ENCODE measurements at places on chromosomes 4 and X.

- DNase-seq, result no peak
These were observed 32.0 kb upstream of the ANXA5 start for GRCh38 chr4:121728798-121729226.

DNA sequence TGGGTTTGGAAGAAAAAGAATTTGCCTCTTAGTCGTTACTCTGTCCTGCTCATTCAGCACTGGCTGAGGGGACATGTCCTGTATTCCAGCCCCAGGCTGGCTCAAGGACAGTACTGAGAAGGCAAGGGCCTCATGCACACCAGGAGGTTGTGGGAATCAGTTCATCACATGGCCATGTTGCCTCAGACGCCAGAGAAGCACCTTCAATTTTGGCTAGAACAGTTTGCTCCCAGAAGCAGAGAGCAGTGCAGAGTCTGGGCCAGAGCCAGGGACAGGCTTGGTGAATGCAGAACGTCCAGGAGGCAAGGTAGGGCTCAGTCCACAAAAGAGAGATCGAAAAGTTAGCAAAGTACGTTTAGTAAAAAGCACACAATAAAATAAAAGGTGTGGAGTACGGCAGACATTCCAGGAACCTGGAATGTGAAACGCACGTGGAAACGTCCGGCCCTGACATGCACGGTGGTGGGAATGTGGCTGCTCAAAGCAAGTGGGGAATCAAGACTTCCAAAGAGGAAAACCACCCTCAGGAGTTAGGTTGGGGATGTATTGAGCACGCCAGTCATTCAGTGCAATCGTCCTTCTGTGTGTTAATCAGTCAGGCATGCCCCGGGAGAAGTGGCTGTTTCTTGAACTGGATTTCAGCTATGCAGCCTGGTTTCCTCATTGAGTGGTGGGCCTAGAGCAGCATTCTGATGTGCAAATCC lies 1.2 kb upstream of the SLC2A9 start:
- no peak for DNase-seq

DNA sequence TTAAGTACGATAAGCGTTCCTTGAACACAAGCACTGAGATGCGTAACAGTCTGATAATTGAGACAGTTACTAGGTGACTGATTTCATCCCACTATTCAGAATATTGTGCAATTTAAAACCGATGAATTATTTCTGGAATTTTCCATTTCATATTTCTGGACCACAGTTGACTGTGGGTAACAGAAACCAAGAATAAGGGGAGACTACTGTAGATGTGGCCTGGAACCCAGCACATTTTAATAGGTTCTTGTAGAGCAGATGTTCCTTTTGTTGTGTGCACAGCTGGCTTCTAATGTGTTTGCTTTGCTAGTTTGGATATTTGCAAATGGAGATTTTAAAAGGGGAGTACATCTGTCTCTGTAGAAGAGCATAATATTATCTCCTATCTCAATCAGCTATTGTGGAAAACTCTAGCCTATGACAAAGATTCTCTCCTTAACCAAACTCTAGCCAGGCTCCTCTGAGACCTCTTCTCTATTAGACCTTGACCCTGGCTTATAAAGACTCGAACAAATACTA lies 16.4 kb downstream of the NAAA start:
- DNase-seq, result no peak

- DNase-seq, result no peak
These were observed at the start of gene RNF128 for GRCh38 chrX:106726485-106727437. TSS of gene RNF128 (plus strand) at chrX:106726701. CDS start at chrX:106726914, 213 bp downstream.

DNA sequence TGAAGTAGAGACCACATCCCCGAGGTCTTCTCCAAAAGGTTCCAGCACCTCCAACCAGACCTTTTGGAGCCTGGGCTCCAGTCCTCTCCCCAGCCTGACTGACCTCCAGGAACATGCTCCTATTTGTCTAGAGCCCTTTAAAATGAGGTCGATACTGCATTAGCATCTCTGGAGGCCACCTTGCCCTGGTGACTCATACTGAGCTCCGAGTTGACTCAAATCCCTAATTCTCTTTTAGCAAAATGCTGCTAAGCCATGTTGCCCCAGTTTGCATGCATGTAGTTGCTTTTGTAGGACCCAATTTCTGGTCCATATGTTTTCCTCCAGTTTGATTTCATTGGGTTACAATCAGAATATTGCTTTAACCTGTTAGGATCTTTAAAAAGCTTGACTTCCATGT lies 43.5 kb upstream of the CITED1 start:
- peak; percentile 4 for DNase-seq

DNA sequence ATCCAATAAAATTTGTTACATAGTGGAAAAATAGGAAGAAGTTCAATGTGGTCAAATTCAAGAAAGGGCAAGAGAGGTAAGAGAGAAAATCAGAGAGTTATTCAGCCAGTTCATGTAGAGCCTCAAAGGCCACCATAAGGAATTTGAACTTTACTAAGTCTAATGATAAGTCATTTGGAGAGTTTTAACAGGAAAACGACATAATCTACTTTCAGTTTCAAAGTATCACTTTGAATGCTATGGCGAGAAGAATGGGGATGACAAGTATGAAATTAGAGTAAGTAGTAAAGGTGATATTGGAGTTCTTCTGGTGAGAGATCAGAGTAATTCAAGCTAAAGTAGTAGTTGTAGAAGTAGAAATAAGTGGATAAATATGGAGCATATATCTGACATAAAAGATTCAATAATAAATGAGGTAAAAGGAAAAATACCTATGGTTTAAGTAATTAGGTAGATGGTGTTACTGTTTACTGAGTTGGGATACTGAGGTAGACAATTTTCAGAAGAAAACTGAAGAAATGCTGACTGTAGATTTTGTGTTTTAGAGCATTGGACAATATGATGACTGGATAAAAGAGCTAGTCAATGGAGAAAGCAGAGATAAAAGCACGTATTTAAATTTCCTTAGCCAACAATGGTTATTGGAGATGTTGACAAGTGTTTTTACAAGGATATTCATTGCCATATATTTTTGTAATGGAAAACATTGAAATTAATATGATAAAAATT lies 331.7 kb upstream of the ADGRL3 start:
- no peak for DNase-seq

GRCh38 chr4:104869831-104870230 lies 276.8 kb upstream of the TET2 start:
- DNase-seq, result no peak

GRCh38 chr4:178174756-178175155 lies 732.5 kb upstream of the AGA start:
- no peak for DNase-seq

GRCh38 chrX:139929876-139930275 lies 3.0 kb downstream of the ATP11C start:
- DNase-seq, result no peak

DNA sequence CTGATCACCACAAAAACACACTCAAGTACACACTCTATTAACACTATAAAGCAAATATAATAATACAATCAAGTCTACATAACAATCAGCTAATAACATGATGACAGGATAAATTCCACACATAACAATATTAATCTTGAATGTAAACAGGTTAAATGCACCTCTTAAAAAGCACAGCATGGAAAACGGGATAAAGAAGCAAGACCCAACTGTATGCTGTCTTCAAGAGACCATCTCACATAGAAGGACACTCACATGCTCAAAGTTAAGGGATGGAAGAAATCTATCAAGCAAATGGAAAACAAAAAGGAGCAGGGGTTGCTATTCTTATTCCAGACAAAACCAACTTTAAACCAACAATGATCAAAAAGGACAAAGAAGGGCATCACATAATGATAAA lies 28.1 kb downstream of the CBR4 start:
- no peak for DNase-seq

- no peak for DNase-seq
These were observed 369.5 kb downstream of the PPP3CA start for GRCh38 chr4:100977746-100978397.

GRCh38 chrX:39159921-39160507 lies 358.8 kb downstream of the MID1IP1 start:
- no peak for DNase-seq

DNA sequence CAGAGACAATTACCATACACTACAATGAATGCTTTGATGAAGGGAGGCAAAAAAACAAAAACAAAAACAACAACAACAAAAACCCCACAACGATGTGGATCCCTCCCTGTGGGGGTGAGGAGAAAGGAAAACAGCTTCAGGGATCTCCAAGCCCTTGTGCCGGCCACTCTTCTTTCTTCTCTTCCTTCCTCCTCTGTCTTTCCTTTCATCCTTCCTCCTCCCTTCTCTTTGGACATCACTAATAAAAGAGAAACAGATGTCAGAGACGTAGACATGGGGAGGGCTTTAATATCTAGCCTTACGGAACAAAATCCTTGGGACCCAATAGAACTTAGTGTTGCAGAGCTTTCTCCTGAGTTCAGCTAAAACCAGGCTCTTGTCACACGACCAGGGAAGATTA lies 18.8 kb upstream of the STX18 start:
- no peak for DNase-seq

GRCh38 chrX:117998171-117998570 lies 118.4 kb downstream of the KLHL13 start:
- no peak for DNase-seq

DNA sequence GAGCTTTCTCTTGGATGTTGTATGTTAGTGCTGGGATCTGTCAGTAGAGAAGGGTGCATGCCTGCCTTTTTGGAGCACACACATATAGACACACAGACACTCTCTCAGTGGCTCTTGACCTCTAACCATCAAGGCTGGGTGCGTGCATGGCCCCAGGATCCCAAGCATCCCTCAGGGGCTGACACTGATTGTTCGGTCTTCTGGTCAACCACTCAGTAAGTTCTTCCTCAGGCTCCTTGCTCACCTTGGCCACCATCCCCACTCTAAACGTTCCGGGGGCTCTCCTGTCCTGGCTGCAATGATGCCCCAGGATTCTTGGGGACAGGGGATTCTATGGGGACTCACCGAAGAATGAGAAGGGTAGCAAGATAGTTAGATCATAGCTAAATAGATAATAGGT lies 179.6 kb downstream of the SHOX start:
- DNase-seq, result no peak

- no peak for DNase-seq
These were observed 53.2 kb downstream of the USO1 start for GRCh38 chr4:75777589-75777988.

- DNase-seq, result no peak
These were observed at the start of gene HGFAC for GRCh38 chr4:3441501-3442459. TSS of gene HGFAC (plus strand) at chr4:3441968. CDS start at chr4:3442002, 34 bp downstream.

DNA sequence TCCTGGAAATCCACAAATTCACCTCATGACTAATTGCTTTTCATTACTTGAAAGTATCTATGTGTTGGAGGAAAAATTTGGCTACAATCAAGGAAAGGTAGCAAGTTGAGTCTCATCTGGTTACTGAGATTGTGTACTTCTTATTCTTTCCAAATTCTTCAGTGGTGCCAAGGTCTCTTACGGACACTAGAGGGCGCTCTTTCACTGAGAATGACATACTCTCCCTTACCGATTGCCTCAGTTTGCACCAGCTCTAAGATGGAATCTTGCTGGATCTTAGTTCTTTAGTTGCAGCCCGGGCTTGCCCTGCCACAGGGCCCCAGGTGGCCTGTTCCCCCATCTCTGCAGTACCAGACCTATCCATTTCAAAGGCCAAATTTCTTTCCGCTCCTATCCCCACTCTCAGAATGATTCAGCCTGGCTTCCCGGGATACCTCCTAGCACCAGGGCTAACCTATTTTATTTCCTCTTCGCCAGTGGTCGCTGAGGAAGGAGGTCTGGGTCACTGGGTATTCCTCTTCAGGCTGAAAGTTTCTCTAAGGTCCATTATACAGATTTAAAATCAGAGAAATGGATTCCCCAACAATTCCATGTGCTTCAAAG lies 24.6 kb upstream of the GPR50 start:
- peak; percentile 12 for DNase-seq

GRCh38 chrX:147749308-147749707 lies 162.4 kb upstream of the FMR1 start:
- DNase-seq, result no peak

GRCh38 chrX:75061701-75062100 lies 94.4 kb downstream of the ABCB7 start:
- no peak for DNase-seq

DNA sequence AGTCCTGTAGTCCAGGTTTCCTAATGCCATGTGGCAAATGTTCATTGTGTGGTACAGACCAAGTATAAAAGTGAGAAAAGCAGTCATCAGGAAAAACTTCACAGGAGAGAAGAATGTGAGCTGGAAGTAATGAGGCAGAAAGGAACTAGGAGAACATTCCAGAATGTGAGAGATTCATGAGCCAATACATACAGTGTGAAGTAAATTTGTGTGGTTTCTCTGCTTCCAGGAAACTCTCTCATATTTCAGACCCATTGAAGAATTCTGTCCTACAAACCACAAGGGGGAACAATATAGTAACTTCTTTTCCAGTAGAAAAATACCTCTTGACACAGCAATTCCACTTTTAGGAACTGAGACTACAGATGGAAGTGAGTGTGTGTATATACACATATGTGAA lies 136.5 kb downstream of the RNF150 start:
- DNase-seq, result no peak

- no peak for DNase-seq
These were observed 392.6 kb upstream of the EPHA5 start for GRCh38 chr4:66062921-66063320.

DNA sequence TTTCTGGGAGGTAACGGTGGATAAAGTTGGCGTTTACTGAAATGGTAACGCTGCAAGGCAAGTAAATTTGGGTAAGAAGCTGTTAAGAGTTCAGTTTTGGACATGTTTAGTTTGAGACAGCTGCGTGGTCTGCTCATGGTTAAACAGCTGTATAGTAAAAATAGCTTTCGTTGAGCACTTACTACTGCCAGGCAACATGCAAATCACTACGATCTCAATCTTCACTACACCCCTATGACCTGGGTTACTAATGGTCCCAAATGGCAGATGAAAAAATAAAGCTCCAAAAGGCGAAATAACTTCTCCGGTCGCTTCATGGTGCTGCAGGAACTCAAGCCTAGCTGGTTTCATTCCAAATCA lies 22.2 kb downstream of the FABP2 start:
- peak; percentile 44 for DNase-seq

DNA sequence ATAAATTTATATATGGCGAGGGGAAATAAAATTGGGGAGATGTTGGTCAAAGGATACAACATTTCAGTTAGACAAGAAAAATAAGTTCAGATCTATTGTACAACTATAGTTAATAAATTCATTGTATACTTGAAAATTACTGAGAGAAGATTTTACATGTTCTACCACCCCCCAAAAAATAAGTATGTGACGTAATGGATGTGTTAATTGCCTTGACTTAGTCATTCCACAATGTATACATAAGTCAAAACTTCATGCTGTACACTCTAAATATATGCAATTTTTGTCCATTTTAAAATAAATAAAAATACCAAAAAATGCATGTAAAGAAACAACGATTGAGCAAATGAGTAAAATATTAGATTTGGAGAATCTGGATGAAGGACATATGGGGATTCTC lies 1.8 kb downstream of the USP11 start:
- DNase-seq, result no peak

All from GM12864 (cell line).